ENCODE measurements at places on chromosomes 4 and X. TPM values are rescaled to one million over a fixed set of nuclear protein-coding genes. Genes with fewer than 3 reads are reported as not detected.

Gene MUC7
- total RNA-seq: not detected

Gene FHIP1A
- total RNA-seq: 13.0 TPM

Gene VCX3A
- total RNA-seq: not detected

Gene SLC4A4
- 18.6 TPM for total RNA-seq

Gene PTCHD1
- total RNA-seq: 0.03 TPM

Gene HNRNPH2
- total RNA-seq: 70.6 TPM

Gene CDKN2AIP
- total RNA-seq: 11.2 TPM

Gene LAMP2
- total RNA-seq: 69.3 TPM

- DNase-seq: peak; percentile 59
These were observed 179.6 kb upstream of the NOCT start for GRCh38 chr4:138835832-138836533.

- no peak for DNase-seq
These were observed 488.6 kb upstream of the MAGEB2 start for GRCh38 chrX:29726811-29727210.

DNA sequence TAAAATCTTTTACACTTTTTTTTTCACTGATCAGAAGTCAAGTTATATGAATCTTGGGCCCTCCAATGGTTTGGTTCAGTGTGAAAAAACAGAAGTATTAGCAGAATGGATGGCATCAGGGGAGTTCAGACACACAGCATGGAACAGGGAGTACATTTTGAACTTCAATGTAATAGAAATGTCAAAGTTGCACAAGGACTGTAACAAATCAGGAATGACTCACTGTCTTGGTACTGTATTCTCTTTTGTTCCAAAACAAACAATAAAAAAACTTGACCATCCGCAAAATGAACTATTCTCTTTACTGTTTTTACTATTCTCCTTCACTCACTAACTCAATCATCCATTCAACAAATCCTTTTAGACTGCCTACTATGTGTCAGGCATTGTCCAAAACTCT, 401.0 kb downstream of the FSTL5 start:
- DNase-seq: no peak

GRCh38 chr4:163701916-163702315, 207.4 kb downstream of the TMA16 start:
- DNase-seq: no peak

DNA sequence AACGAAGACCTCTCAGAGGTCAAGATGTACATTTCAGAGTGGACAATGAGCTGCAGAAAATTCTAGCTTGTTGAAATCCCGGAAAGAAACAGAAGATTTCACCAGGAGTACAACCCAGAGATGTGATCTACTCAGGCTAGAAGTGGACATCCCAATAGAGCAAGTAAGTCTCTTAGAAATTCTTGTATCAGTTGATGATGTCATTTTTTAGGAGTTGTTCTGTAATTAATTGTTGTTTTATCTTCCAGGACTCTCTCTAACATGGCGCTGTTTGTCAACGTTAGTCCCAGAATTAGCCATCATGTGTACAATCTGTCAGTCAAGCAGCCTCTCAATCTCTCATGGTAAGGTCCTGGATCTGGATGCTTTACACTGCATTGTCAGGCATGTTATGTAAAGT, 174.4 kb downstream of the GRIA3 start:
- DNase-seq: no peak

- no peak for DNase-seq
These were observed 25.9 kb downstream of the COL25A1 start for GRCh38 chr4:109276482-109277095.

- DNase-seq: no peak
These were observed 260.6 kb upstream of the BOD1L1 start for GRCh38 chr4:13888112-13888511.

DNA sequence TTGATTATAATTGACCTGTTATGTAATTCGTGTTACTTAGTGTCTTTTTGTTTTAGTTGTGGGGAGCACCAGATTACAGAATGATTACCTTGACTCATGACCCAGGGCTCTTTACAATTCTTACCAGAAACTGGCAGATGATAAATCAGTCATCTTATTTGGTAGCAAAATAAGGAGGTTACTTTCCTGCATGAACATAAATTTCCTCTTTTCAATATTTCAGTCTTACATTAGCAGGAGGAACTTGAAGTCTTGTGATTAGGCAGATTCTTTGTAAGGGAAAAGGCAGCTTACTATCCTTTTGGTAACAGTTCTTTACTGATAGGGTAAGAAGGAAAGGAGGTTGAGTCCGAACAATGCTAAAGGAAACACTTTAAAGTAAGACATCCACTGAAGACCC, 26.0 kb upstream of the SLC25A5 start:
- DNase-seq: no peak

- no peak for DNase-seq
These were observed 1264.7 kb downstream of the PCDH7 start for GRCh38 chr4:31984872-31985271.

- no peak for DNase-seq
These were observed 28.6 kb downstream of the TRPC3 start for GRCh38 chr4:121923306-121923705.

DNA sequence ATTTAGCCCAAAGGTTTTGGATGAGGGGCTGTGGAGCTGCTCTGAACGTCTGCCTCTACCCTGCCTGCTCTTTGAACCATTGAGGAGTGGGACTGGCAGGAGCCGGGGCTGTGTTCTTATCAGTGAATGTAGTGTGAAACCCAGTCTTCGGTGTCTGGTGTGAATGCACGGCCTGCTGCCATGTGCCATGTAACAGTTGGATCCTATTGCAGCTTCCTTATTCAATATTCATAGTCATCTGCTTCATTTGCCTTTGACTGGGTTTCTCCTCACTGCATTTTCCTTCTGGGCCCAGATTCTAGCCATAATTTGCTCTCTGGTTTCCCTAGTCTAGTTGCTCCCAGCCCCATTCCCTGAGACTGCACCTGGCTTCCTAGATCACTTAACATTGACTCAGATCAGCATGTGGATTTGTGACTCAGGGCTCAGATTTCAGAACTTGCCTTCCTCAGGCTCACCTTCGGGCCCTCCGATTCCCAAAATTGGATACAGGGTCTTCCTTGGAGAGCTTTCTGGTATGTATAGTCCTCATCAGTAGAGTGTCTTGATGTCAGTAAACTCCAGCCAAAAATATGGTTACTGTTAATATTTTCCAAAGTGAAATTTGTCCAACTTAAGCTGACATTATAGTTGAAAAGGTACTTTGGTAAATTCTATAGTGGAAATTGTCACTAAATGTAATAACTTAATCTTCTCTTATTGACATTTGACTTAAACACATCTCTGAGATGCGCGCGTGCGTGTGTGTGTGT, 94.0 kb upstream of the DDIT4L start:
- DNase-seq: no peak

DNA sequence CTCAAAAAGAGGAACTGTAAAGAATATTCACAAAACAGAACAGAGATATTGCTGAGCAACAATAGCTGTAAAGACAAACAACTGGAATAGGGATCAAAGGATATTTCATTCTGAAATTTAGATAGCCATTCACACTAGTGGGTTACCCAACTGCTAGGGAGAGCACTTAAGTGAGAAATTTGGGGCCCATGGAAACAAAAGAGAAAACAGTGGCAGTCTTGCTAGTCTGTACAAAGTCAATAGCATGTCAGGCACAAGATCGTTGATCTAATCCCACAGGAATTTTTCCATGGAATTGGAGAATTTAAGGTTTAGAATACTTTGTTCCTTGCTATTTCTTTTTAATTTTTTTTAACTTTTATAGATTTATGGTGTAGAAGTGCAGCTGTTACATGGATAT, 467.0 kb downstream of the PCDH18 start:
- no peak for DNase-seq

DNA sequence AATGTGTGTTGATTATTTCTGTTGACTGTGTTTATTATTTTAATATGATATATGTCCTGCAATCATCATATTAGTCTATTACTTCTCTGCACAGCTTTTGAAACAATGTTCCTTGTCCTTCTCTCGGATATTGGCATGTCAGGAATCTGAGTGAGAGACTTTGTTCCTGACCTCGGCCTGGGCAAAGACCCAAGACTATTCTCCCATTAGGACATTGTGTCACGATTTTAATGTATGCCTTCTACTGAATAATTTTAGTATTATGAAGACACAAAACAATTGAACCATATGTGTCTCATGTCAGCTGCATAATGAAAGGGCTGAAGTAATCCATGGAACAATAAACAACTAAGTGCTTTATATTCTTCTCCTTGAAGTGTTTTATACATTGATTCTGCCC, 580.8 kb upstream of the TENM3 start:
- DNase-seq: no peak

DNA sequence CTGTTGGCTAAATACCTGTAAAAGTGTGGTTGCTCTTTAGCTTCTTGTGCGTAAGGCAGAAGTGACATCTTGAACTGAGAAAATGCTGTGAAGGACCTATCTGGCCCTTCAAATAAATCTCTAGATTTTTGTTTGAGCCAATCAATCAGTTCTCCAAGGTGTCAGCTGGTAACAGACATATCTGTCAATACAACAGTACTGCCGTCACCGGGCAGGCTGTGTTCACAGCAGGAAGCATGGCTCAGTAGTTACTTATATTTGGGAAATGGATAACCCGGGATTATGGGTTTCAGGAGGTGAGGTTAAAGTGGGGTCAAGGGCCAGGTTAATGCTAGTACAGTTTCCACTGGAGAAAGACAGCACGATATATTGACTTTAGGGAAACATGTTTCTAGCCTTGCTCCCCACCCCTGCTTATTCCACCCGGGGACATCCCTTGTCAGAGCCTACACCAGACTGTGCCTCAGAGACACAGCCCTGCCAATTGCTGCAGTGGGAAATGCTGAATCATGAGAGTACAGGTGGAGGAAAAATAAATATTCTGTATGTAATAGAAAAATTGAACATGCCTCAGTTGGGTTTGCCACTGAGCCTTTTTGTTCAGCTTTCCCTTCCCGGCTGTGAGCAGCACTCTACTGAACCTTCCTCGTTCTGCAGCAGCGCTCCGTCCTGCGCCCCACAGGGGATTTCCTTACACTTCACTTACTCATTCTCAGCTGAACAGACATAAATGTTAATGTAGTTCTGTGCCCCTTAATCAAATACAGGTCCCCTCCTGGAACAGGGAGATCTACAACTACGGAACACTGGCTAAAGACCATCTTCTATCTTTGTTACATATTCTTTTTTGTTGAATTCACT, 121.1 kb downstream of the MGST2 start:
- no peak for DNase-seq

- DNase-seq: no peak
These were observed 68.4 kb downstream of the MID2 start for GRCh38 chrX:107894038-107894437.

- DNase-seq: no peak
These were observed 9.3 kb downstream of the CCDC160 start for GRCh38 chrX:134246282-134246681.

Measured in left cardiac atrium (tissue), 4 donors.